ENCODE measurements at places on chromosomes 4 and X.
A peak's percentile ranks its signal among the peaks of the same experiment; 100 is the strongest.

DNA sequence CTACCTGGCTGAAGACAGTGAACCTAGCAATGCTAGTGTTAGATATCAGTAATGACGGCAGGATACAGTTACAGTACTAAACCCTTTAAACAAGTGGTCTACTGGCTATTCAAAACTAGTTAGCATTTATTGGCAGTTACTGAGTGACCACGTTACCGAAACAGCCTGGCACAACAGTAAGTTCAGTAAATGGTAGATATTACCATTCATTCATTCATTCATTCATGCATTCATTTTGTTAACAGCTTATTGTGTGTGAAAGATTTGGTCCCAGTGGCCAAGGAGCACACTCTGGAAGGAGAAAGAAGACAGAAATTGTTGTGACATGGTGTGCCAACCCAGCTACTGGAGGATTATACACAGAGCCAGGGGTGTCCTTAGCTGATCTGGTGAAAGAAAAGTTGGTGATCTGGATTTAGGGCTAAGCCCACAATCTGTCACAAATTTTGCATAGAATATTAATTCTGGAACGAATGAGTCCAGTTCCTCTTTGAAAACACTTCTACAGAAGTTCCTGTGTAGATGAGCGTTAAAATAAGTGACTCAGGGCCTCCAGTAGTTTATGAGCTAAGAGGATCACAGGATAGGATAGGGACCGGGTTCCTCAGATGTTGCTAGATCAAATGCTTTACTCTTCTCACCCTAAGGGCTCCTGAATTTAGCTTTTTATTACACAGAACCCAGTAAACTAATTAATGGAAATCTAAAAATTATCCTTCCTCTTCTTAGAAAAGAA lies 179.1 kb downstream of the CBR4 start:
- no peak for DNase-seq

GRCh38 chr4:1683261-1683735 lies 815 bp downstream of the FAM53A start:
- no peak for DNase-seq

- DNase-seq = no peak
These were observed 14.3 kb upstream of the AWAT1 start for GRCh38 chrX:70219938-70220764.

- DNase-seq = peak; percentile 78
These were observed 28.2 kb downstream of the SULT1E1 start for GRCh38 chr4:69831646-69832325.

- no peak for DNase-seq
These were observed 30.2 kb upstream of the GNPDA2 start for GRCh38 chr4:44756559-44756958.

- no peak for DNase-seq
These were observed 540.0 kb downstream of the SPRY1 start for GRCh38 chr4:123936621-123937043.

- no peak for DNase-seq
These were observed 760.6 kb upstream of the EPHA5 start for GRCh38 chr4:66430856-66431255.

DNA sequence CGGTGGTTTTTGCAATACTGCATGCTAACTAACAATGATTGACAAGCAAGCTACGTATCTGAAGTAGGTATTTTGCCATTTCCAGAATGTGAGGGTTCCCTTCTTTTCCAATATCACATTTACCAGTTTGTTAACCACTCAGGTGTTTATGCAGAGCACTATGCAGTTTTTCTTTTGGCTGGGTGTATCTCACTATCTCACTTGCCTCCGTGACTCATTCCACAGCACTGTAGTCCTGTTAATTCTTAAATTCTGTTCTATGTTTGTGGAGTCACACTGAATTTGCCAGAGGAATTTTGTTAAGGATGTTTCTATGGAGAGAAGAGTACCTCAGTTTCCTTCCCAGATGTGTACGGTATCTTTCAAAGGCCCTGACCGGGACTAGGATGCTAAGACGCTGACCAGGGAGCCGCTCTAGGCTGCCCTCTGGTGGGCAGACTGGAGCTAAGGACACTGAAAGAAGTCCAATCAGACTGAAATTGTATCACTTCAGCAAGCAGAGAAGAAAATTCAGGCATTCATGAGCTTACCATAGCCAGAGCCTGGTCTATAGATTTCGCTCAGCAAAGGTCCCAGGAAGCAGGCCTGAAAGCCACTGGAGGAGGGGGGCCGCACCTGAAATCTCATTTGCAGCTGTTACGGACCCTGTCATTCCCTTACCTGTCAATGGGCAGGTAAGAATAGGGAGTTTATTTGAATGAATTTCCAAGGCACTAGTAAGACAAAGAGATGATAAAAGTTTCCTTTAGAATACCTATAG lies 388.4 kb upstream of the SPOCK3 start:
- DNase-seq = no peak

DNA sequence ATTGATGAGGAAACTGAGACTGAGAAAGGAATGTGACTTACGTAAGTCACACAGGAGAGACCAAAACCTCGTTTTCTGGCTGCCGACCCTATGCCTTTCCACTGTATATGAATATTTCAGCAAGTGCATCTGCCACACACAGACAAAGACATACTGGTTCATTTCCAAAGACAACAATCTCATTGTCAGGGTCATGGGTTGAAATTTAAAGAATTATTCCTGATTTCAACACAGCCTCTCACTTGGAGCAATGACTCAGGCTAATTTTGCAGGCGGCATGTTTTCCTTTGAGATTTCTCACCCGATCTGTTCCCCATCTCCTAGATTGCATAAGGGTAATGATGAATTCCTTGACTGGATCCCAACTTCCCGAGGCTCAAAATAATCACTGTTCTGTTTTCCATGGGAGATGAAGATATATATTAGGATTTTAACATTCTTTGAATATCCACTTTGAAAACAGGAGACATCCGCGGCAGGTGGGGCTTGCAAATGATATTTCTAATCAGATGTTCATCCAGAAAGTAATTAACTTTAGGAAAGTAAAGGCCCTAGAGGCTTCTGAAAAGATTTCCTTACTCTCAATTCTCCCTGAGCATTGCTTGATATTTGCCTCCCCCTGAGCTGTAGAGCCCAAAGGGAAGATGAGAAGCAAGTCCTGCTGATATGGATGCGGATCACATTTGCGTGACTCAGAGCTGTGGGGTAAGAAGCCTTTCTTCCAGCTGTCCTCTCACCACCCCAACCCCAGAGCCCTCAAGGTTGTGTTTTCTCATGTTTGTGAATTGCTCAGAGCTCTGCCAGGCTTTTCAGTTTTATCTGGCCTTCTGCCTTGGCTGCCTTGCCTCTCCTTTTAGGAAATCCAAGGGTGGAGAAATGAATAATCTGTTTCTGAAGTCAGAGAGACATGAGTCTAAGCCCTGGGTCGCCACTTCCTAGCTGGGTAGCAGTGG lies 361.1 kb upstream of the BOD1L1 start:
- DNase-seq = peak; percentile 60

GRCh38 chrX:119643696-119644095 lies 37.5 kb upstream of the NKRF start:
- DNase-seq = no peak

- no peak for DNase-seq
These were observed 14.9 kb downstream of the RPS3A start for GRCh38 chr4:151114338-151114737.

DNA sequence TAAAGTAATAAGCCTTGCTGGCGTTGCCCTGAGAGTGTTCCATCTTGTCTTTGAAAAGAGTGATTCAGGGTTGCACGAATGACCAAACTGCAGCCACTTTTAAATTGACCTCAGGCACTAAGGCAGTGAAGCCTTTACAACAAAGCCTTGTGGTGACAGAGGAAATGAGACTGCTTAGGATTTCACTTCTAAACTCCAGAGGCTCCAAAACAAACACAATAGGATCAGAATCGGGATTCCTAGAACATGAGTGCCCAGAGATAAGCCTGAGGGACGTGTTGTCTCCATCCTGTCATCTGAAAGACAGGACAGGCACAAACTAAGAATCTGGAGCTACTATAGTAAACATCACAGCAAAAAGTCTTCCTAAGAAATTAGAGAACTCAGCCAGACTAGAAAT lies 405.2 kb downstream of the PPARGC1A start:
- DNase-seq = no peak

DNA sequence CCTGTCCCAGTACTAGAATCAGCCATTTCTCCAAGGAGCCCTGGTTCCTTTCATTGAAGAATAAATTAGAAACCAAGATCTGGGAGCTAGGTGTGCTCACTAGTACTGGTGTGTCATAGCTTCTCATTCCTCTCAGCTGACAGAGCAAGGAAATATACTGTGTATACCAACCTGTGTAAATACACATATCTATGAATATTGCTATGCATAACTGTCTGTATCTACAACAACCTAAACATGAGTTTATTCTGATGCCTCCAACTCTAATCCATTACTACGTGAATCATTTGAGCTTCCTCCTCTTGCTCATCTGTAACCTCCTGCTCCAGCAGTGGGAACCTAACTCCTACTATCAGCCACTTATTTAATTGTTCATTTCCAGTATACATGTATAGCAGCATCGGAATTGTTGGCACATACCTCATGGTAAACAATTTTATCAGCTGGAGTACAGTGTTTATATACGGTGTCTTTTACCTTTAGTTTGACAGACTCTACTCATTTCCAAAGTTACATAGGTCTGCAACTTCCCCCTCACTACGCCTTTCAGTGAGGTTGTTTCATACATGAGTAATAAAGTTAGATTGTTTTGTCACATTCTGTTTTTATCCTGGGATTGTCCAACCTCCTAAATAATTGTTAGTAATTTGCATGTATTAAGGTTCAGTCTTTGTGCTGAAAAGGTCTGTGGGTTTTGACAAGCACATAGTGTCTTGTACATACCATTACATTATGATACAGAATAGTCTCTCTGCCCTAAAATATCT lies 7.1 kb upstream of the SCRG1 start:
- no peak for DNase-seq

GRCh38 chr4:176186671-176187395 lies 8.6 kb downstream of the SPATA4 start:
- DNase-seq = no peak

GRCh38 chr4:148056879-148057278 lies 325.0 kb downstream of the ARHGAP10 start:
- DNase-seq = no peak

GRCh38 chr4:101037938-101038413 lies 309.4 kb downstream of the PPP3CA start:
- DNase-seq = no peak

DNA sequence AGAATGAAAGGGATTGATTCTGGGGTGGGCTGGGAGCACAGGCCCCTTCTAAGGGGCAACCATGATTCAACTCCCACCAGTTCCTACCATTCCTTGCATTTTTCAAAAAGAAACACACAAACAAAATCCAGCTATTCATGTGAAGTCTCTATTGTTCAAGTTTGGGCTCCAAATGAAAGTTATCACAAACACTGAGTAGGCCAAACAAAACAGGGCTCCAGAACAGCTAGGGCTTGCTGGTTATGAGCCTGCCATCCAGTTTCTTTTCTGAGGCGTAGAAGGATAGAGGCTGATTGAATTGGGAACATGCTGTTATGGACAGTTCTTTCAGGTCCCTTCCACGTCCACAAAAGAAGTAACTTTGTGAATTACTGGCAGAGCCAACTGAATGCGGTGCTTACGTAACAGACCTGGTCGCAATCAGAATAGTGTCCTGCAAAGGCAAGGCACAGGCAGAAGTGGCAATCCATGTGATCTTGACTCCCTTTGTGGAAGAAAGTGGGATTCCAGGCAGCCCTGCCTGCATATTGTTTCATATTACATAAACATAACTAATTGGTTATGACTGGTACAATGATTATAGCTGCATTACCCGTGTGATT lies 244.5 kb downstream of the SCFD2 start:
- no peak for DNase-seq

DNA sequence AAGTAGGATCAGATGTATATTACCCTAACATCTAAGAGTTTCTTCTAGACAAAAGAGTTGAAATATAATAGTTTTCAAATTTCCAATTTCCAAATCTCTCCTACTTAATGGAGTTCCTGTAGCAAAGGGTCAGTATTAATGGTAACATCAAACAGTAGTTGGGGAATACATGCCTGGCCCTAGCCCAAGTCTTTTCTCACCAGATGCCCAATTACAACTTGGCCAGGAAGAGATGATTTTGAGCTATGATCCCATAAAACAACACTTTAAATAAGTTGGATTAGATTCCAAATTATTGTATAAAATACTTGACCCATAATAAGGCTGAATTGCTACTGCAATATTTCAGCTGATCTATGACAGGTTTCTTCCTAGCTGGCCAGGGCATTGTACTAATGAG lies 59.9 kb downstream of the MBNL3 start:
- DNase-seq = no peak

DNA sequence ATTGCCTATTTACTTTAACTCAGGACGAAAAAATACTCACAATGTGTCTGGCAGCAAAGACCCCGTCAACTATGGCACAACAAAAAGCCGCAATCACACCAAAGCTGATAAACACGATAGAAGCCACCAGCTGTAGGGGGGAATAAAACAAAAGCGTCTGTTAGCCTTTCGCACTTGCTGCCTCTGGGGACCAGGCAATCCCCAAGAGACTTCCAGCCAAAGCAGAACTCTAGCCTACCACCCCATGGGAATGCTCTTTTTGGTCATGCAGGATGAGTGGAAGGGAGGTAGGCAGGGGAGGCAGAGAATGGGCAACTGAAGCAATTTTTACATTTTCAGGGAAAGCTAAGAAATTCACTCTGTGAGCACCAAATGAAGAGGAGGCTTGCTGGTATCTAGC lies 20.1 kb downstream of the TMEM255A start:
- DNase-seq = no peak

DNA sequence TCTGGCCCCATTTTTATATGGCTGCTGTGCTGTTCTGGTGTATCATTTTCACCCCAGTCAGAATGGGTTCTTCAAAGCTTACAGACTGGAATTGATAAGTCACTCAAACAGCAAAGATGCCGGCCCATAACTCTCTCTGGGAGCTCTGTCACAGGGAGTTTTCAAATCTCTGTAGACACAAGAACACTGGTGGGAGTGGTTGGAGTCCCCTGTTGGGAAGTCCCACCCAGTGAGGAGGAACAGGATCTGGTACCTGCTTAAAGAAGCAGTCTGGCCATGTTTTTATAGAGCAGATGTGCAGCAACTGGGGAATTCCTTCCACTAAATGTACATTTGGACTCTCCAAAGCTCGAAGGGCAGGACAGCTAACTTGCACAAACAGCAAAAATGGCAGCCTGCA lies 69.3 kb upstream of the UGT2B7 start:
- DNase-seq = no peak

DNA sequence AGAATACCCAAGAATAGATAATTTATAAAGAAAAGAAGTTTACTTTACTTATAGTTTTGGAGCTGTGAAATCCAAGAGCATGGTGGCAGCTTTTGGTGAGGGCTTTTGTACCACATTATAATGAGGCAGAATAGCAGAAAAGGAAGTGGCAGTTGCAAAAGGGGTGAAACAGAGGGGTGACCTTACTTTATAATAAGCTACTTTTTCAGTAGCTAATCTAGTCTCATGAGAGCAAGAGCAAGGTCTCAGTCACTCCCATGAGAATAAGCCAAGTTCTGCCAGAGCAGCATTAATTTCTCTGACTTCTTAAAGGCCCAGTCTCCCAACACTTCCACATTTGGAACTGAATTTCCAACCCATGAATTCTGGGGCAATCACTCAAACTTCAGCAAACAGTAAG lies 502.0 kb downstream of the GBA3 start:
- DNase-seq = no peak

GRCh38 chr4:177441061-177441802 lies 1.0 kb downstream of the AGA start:
- peak; percentile 52 for DNase-seq

- DNase-seq = no peak
These were observed 116.0 kb downstream of the PTTG2 start for GRCh38 chr4:38076153-38076669.
